ENCODE measurements at places on chromosomes 2 and 18.

DNA sequence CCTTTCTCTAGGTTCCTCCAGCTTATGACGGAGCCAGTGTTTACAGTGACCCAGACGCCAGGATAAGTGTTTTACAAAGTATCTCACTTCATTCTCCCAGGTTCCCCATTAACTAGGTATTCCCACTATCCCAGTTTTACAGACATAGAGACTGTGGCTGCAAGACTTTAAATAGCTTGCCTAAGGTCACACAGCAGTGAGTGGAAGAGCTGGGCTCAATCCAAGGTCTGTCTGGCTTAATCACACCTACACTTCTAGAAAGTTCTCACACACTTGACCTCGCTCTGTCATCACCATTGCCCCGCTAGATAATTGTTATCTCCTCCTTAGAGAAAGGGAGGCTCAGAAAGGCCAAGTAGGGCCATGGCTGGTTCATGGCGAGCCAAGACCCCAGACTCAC is 110.2 kb downstream of the ANTXR1 start:
- ATAC-seq, result no peak

- ATAC-seq, result no peak
Observed at GRCh38 chr2:97736608-97737330, 23.4 kb downstream of the ZAP70 start.

GRCh38 chr18:40159141-40160017 is 1795.7 kb upstream of the PIK3C3 start:
- ATAC-seq, result 0 out of 3 replicates have a peak, but pooled peaks have one; percentile 33

- ATAC-seq, result no peak
Observed at GRCh38 chr18:79760348-79760747, 37.4 kb upstream of the KCNG2 start.

GRCh38 chr2:216548901-216549331 is 50.3 kb downstream of the RPL37A start:
- no peak for ATAC-seq

- 0 out of 3 replicates have a peak, but pooled peaks have one; percentile 33 for ATAC-seq
Observed at GRCh38 chr2:164764996-164765395, 76.6 kb downstream of the COBLL1 start.

GRCh38 chr2:188966728-188967440 is 7.3 kb upstream of the COL3A1 start:
- no peak for ATAC-seq

GRCh38 chr2:30577151-30577550 is 130.1 kb downstream of the LCLAT1 start:
- ATAC-seq, result no peak

- ATAC-seq, result peak; percentile 33
Observed at GRCh38 chr2:168192839-168193616, 54.4 kb downstream of the STK39 start.

DNA sequence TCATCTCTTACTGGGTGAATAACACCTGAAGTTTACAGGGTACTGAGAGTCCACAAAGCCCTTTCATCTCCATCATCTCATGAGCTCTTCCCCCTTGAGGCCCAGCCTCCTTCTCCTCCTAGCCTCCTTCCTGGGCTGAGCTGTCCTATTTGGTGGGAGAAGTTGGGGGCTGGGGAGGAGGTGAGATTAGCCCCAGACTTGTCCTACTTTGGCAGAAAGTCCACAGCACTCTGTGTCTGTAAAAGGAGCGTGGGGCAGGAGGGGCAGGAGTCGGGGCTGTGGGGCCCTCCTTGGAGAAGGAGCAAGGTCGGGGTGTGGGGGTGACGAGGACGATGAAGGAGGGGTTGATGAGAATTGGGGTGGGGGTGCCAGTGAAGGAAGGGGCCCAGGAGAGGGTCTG is 10.0 kb upstream of the DES start:
- no peak for ATAC-seq

DNA sequence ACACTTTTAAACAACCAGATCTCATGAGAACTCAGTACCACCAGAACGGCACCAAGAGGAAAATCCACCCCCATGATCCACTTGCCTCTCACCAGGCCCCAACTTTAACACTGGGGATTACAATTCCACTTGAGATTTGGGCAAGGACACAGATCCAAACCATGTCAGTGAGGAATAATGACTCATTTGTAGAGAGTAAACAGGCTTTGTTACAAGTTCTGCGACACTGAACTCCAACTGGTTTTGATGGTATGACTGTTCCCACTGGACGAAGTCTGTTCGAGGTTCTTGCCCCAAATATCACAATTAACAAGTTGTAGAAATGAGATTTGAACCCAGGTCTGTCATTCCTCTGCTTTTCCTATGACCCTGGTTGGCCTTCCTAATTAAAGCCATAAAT is 718.1 kb upstream of the ID2 start:
- ATAC-seq, result no peak

- ATAC-seq, result no peak
Observed at GRCh38 chr2:74578408-74578807, 23.9 kb downstream of the DOK1 start.

DNA sequence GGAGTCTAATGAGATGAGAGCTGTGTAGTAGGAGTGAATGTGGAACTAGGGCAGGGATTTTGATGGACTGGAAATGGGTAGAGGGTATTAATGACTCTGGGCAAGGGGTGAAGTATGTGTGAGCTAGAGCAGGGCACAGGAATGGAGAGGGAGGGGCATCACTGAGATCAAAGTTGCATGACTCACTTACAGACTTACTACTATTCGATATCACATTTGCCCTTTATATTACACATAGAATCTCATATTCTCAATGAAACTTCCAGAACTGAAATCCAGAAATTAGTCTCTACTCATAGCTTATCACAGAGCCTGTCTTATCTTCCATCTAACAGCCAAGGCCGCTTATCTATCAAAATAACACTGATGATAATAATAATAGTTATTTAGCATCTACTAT is 20.0 kb upstream of the ITGB6 start:
- no peak for ATAC-seq

DNA sequence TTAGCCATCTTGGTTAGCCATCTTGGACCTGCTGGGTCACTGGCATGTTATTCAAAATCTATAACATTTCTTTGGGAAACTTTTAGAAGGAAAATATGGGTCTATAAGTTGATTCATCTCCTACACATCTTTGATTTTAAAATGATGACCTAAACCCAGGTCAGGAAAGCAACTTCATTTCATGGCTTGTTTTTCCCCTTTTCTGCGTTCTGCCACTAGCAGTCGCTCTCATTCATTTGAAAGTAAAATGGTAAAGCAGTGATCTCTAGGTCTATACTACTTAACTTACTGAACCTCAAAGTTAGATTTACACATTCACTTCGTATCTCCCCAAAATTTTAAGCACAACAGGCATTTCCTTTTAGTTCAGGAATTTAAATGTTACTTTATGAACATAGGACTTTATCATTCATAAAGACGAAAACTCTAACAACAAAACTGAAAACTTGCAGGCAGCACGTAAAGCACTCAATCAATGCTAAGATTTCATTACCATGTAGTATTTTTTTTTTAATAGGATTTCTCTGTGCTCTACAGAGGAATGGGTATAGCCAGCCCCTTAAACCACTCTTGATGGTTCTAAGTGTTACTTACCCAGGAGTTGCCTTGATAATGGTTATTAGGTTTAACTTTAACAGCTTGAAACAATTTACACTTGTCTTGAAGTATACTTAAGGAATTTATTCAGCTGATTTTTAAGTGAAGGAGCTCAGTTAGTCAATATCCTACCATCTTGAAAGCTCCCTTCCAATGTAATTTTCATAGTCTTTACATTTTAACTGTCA is 62.5 kb downstream of the GORASP2 start:
- ATAC-seq, result no peak

DNA sequence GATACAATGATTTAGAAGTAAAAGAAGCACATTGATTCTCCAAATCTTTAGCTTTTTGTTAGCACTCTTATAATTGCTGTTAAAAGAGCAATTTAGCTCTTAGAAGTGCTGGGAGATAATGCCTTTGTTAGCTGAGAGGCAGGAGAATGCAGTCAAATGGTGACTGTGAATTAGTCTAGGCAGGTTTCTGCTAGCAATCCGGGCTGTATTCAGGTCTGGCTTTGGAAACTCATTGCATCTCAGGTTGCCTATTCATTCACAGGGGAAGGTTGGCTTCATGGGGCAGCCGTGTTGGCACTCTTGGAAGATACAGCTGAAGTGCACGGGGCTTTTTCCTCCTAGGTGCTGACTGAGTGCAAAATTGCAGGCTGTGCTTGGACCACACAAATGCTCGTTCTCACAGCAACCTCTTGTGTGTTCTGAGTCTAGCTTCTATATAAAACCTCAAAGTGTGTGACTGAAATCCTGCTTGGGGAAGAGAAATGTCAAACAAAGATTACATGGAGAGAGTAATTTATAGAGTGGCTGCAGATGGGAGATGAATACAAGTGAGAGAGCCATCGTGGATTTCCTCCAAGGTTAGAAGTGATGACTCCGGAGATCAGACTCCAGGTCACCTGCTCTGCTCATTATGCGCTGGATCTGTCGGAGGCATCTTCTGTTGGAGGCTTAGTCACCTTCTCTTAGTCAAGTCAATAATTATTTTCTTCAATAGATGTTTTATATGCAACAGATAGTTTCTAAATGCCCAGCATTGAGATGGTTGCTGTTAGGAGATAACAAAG is 167.8 kb downstream of the PMAIP1 start:
- ATAC-seq, result no peak

DNA sequence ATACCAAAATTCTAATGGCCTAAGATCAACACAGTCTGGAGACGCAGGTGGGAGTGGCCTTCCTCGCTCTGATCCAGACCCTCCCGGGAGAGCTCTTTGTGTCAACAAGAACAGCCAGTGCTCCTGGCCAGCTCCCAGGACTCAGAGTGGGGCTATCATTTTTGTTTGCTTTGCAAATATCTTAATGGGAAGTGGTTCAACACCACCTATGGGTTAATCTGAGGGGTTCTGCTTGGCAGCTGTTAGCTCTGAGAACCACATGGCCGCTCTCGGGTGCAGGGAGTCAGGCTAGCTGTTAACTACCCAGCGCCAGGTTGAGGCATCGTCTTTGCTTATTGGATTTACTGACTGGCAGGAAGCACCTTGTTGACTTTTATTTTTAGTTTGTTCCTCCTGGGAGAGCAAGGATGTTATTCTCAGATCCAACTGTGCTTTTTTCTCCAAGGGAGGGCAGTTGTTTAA is 184.8 kb upstream of the SP5 start:
- ATAC-seq, result peak; percentile 51

DNA sequence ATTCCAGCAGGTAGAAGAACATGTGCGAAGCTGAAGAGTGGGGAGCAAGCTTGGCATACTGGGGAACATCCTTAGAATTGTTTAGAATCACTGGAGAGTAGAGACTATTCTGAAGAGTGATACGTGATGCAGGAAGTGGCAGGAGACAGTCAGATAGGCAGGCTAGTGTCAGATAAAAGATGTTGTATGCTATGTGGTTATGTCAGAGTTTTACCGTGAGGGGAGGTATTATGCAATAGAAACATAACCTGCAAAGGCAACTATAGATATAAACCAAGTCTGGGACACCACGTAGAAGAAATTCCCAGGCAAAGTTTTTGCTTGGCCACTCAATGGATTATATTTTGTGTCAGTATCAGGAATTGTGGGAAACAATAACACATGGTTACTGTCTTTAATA is 62.0 kb upstream of the ZSWIM2 start:
- no peak for ATAC-seq

DNA sequence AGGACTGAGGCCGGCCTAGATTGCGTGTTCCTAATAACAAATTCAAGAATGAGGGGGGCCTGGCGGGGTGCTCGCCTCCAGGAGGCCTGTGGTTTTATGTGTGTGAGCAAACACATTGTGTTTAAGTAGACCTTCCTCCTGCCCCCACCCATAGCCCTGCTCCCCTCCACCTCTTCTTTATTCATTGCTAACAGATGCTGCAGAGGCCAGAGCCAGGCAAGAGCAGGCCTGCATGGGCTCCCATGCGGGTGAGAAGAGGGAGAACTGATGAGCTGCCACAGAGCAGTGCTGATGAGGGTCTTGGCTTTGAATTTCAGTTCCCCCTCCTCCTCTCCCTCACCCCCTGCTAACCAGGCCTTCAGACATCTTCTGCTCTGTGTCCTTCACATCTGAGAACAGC is 154.6 kb downstream of the OSR1 start:
- no peak for ATAC-seq

GRCh38 chr2:176471949-176472348 is 202.7 kb downstream of the MTX2 start:
- ATAC-seq, result no peak

DNA sequence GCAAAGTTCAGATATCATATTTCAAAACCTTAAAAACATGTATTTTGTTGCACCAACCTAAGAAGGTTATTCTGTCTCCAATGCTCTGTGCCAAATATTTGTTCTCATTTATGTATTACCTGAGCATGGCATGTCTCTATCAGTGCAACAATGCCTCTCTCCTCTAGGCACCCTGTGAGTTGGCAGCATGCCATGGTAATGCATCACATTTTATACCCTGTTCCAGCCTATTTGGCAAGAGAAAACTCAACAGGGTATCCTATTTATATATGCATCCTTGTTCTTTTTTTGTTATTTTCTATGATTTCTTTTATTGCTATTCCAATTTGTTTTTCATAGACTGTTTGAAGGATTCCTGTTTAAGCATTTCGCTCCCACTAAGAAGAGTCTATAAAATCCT is 126.3 kb upstream of the NRXN1 start:
- no peak for ATAC-seq

GRCh38 chr18:33844232-33844631 is 266.2 kb downstream of the ASXL3 start:
- ATAC-seq, result no peak

GRCh38 chr2:158388159-158388558 is 68.4 kb downstream of the CCDC148 start:
- ATAC-seq, result no peak

GRCh38 chr2:230601510-230601909 is 111.1 kb upstream of the CAB39 start:
- no peak for ATAC-seq

DNA sequence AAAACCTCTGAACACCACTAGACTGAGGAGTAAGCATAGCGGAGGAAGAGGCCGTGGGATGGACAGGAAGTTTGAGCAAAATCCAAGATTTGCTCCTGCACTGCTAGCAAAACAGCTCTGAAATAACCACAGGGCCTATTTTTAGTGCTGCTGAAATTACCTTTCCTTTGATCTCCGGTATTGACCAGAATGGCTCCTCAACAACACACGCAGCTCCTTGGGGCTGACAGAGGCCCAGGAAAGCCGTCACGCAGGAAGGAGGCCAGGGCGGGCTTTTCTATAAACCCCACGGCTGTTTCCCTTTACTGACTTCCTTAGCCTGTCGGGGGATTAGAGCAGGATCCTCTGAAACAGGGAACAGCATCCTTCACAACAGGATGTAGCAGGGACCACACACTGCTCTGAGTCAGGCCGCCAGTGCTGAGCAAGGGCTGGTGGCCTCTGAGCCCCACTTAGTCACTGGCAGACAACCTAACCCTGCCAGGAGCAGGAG is 80.8 kb upstream of the LCLAT1 start:
- no peak for ATAC-seq

GRCh38 chr18:79947054-79947755 is 4.2 kb downstream of the SLC66A2 start:
- ATAC-seq, result no peak

DNA sequence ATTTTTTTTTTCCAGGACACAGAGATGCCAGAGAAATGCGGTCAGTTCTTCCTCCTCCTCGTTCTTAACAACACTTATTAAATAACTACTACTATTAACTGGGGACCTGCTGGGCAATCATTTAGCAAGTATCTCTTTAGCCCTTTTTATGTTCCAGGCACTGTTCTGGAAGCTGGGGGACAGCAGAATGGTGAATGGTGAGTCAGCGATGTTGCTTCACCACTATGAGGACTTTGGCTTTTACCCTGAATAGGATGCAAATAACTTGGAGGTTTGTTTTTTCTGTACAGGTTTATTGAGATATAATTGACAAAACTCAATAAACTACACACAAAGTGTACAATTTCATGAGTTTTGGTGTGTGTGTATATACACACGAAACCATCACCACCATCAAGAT is 179.9 kb upstream of the MSH6 start:
- no peak for ATAC-seq

GRCh38 chr2:54859416-54859815 is 136.0 kb downstream of the EML6 start:
- no peak for ATAC-seq

Data from SK-N-SH treated with all-trans-retinoic acid at 6 μM for 48 hours (cell line).